ENCODE measurements at places on chromosomes 11 and 22. TPM values are rescaled to one million over a fixed set of nuclear protein-coding genes. Genes with fewer than 3 reads are reported as not detected.

The CACNA1I gene
- 35.0 TPM for total RNA-seq

The MMP8 gene
- 1.7 TPM for total RNA-seq

The SSH3 gene
- 25.6 TPM for total RNA-seq

The GDPD4 gene
- total RNA-seq = not detected

The KRTAP5-2 gene
- total RNA-seq = not detected

The MPZL3 gene
- 1.8 TPM for total RNA-seq

The NPTXR gene
- total RNA-seq = 202 TPM

The C22orf31 gene
- total RNA-seq = not detected

The RASL10A gene
- 8.9 TPM for total RNA-seq

The CHEK2 gene
- 7.3 TPM for total RNA-seq

The ARHGAP8 gene
- total RNA-seq = 0.58 TPM

The GGTLC3 gene
- total RNA-seq = not detected

GRCh38 chr11:101872171-101872882, 42.5 kb upstream of the CEP126 start:
- DNase-seq = no peak

- DNase-seq = no peak
Observed at GRCh38 chr11:25339281-25339680, 842.4 kb downstream of the LUZP2 start.

DNA sequence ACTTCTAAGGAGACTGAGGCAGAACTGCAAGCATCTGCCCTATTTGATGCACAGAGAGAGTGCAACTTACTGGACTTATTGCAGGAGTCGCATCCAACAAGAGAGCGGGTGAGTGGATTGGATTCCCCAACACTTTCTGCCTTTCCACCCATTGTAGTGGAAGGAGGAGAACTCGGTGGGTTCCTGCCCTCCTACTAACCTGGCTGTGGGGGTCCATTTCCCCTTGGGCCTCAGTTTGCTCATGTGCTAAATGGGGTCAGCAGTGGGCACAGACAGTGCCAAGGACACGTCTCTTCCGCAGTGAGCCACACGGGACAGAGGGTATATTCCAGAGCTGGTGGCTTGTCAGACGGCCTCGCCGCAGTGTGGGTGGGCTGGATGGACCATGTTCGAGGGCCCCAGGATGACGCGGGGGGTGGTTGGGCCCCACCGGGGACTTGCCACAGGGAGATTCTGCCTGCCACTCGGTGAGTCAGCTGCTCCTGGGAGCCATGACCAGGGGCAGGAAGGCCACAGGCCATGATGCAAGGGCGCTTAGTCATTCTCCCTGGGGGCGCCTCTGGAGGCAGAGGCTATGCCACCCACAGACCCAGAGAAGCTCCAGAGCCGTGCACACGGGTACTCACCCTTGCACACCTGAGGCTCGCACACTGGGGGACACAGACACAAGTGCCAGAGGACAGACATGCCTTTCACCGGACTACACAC, 8.2 kb downstream of the ALX4 start:
- no peak for DNase-seq

- DNase-seq = no peak
Observed at GRCh38 chr22:32073823-32074380, 30.8 kb downstream of the SLC5A1 start.

- DNase-seq = no peak
Observed at GRCh38 chr22:36727110-36727509, 23.6 kb upstream of the CACNG2 start.

- no peak for DNase-seq
Observed at GRCh38 chr22:37351232-37351631, 68.9 kb downstream of the CYTH4 start.

GRCh38 chr11:45828996-45829395, 18.3 kb upstream of the CRY2 start:
- DNase-seq = no peak

- no peak for DNase-seq
Observed at GRCh38 chr22:28241656-28242290, 322.7 kb upstream of the PITPNB start.

DNA sequence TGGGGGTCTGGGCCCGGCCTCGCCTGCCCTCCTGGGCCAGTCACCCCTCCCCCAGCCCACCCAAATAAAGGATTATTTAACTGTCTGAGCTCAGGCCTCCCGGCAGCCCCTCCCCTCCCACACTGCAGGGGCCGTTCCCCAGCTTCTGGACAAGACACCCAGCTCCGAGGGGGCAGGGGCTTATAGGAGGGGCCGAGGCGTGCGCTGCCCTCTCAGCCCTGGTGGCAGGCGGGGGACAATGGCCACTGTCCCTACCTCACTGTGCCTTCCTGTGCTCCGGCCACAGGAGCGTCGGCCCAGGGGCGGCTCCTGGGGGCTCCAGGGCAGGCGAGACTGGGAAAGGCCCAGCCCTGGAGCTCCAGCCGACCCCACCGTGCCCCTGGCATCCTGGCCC, 2.2 kb upstream of the SELENOO start:
- DNase-seq = no peak

- no peak for DNase-seq
Observed at GRCh38 chr22:48900327-48900597, 927.4 kb downstream of the BRD1 start.

- peak; percentile 20 for DNase-seq
Observed at GRCh38 chr11:117830072-117830471, 5.5 kb upstream of the FXYD2 start.

- DNase-seq = no peak
Observed at GRCh38 chr11:113311536-113311935, 2.8 kb upstream of the TTC12 start.

- DNase-seq = no peak
Observed at GRCh38 chr11:26297189-26297975, 34.5 kb upstream of the ANO3 start.

GRCh38 chr11:103257360-103257759, 148.1 kb downstream of the DYNC2H1 start:
- DNase-seq = no peak

- DNase-seq = peak; percentile 84
Observed at GRCh38 chr11:64225608-64226506, at the start of the genes NUDT22 and TRPT1. Gene NUDT22, plus strand, starts transcription at chr11:64226274. Its CDS starts 379 bp downstream, at chr11:64226653. Gene TRPT1, minus strand, starts transcription at chr11:64226186. Its CDS starts 326 bp downstream, at chr11:64225860.

- DNase-seq = no peak
Observed at GRCh38 chr11:83924795-83925542, 638.8 kb upstream of the CCDC90B start.

GRCh38 chr11:84825106-84825660, 802.0 kb downstream of the DLG2 start:
- DNase-seq = no peak

Measured in dorsolateral prefrontal cortex (tissue), 122 donors.